ENCODE measurements at places on chromosomes 2 and 18. TPM values are rescaled to one million over a fixed set of nuclear protein-coding genes. Genes with fewer than 3 reads are reported as not detected.
A peak's percentile ranks its signal among the peaks of the same experiment; 100 is the strongest.

DNA sequence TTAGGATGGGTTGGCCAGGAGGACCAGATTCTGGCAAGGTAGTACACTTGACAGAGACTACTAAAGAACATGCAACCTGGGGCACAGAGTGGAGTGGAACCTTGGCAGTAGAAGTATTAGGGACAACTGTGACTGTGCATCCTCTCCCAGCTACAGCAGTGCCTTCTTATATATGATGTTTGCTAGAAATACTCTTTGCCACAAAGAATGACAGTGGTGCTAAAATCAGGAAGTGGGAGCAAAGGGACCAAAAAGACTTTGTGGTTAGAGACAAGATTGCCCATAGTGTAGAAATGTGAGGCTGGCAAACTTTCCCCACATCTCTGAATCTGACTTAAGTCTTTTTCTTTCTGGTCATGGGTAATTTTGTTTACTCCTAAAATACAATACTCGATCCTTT is 9.4 kb upstream of the SLC38A11 start:
- no peak for DNase-seq

DNA sequence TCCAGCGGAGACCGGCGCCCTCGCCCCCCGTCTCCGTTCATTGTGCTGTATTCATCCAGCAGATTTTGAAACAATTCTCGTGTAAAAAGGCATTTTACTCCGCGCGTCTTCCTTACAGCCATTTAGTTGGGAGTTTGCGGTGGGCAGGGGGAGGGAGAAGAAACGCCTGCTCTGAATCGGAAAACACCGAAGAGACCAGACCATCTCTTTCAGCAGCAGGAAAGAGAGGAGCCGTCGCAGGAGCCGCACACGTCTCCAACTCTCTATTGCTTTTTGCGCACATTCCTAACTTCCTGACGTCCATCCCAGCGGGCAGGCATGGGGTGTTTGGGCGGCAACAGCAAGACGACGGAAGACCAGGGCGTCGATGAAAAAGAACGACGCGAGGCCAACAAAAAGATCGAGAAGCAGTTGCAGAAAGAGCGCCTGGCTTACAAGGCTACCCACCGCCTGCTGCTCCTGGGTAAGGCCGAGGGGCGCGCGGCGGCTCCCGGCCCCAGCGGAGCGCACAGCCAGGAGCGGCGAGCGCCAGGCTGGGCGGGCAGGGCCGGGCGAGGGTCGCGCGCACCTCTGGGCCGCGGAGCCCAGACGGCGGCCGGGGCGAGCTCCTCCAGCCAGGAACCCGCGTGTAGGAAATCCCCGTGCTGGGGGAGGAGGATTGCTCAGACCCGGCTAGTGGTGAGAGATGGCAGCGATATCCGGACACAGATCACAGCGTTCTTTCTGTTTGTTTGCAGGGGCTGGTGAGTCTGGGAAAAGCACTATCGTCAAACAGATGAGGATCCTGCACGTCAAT is 63.2 kb downstream of the GNAL start:
- DNase-seq, result no peak

RAB31 gene
- 36.6 TPM for total RNA-seq

TUBA3E gene
- total RNA-seq, result not detected

GRCh38 chr18:79919089-79919488 is 32.4 kb downstream of the SLC66A2 start:
- no peak for DNase-seq

TUBB8B gene
- total RNA-seq, result 5.3 TPM

GKN1 gene
- not detected for total RNA-seq

TEKT4 gene
- not detected for total RNA-seq

SLC23A3 gene
- total RNA-seq, result not detected

DNA sequence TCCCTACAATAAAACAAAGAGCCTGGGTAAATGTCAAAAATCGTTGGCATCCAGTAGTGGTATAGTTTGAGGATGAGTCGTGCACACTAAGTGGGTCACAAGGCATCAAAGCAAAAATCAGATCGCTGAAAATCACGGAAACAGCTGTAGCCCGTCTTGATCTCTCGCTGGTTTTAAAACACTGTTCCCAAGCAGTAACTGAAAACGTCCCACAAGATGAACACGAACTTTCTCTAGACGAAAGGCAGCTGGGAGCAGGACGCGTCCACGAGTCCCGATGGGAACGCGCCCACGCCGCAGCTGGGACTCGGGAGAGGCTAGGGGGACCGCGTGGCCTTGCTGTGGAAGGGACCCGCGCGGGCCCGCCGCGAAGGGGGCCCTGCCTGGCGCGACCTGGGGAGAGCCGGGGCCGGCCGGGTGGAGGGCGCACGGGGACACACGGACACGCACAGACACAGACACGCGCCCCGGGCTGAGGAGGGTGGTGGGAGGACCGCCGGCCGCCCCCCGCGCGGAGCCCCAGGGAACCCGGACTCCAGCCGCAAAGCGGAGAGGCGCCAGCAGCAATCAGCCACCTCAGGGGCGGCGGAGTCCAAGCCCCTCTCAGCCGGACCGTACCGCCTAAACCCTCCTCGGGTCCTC is 651 bp downstream of the STK17B start:
- DNase-seq, result no peak

GRCh38 chr2:72129681-72130340 is 17.9 kb downstream of the CYP26B1 start:
- peak; percentile 71 for DNase-seq

DNA sequence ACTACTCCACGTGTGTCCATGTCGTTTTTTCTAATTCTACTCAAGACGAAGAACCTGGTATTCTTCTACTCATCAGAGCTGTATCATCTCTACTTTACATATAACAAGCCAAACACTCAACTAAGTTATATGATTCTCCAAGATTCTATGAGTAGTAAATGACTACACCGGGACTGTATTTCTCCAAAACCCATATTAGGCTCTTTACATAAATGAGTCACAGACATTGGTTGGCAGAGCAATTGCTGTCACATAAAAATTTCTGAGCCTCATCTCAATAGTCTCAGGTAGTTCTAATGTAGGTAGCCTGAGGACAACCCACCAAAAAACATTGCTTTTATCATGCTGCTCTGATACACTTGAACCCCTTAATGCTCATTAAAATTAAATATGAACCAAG is 1092.3 kb upstream of the NXPH2 start:
- no peak for DNase-seq

HOXD9 gene
- total RNA-seq, result 10.6 TPM

DNA sequence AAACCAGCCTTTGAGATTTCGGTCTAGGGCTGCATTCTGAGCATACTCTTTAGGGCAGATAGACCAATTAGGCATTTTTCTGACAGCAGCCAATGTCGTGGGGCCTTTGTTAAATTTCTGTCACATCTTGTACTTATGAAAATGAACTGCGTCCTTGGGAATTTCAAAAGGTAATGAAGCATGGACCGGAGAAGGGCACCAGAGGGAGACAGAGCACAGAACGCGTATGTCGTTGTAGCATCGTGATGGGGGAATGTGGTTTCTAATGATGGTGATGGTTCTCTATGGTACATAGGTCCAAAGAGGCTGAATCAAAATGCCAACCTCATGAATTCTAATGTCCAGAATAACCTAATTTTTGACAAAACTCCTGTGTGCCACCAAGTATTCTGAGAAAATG is 483.9 kb upstream of the CRIM1 start:
- DNase-seq, result no peak

PLEK gene
- total RNA-seq, result not detected

DNA sequence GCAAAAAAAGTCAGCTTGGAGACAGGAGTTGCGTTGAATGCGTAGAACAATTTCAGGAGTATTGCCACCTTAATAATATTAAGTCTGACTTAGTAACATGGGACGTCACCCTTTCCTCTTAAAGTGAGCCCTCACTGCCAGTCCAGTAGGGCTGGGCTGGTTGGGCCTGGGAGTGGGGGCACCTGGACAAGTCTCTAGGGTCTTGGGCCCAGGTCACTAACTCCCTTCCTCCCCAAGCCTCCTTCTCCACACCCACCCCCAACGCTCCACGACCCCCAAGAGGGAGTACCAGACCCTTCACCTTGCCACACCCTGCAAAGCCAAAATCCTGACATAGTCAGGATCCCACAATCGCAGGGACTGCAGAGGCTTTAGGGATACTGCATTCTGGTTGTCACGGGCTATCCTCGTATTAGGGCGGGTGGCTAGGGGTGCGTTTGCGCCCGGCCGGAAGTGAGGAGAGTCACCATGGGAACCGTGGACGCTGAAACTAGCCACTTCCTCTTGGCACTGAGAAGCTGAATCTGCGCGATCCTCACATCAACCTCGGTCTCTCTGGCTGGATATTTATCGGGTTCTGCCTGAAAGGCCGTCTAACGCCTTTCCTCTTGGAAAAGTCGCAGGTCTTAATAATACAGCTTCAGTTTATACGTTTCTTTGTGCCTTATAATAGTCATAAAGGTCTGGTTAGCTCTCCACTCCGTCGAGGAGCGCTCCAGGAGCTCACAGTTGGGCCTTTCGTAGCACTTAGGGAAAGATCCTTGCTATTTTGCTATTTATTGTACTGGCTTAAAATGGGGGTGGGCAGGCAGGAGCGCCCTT is 10.3 kb upstream of the CXXC1 start:
- DNase-seq, result peak; percentile 67

- no peak for DNase-seq
Observed at GRCh38 chr2:19943189-19943588, 41.4 kb upstream of the TTC32 start.

- no peak for DNase-seq
Observed at GRCh38 chr18:74698881-74699280, 101.2 kb downstream of the ZNF407 start.

DNA sequence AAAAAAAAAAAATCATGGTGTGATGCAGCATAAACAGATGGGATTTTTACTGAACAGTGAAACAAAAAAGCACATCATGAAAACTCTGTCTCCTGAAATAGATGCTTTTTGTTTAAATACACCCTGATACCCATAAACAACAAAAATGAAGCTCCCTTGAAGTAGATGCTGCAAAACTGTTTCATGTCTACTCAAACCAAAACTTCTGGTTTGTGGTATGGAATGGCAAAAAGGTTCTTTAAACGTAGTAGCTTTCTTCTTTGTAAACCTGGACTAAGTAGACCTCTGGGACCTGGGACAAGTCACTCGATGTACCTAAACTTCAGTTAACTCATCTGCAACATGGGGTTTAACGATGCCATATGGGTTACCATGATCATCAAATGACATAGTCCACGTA is 64.4 kb upstream of the RAPH1 start:
- no peak for DNase-seq

CEP192 gene
- 13.4 TPM for total RNA-seq

GRCh38 chr2:127586746-127587295 is 51.3 kb downstream of the MYO7B start:
- no peak for DNase-seq

GRCh38 chr2:240560084-240560479 is at the start of gene DUSP28:
DUSP28 (plus strand) TSS chr2:240560357; CDS start chr2:240560685, 328 bp downstream.
- DNase-seq, result peak; percentile 84

DNA sequence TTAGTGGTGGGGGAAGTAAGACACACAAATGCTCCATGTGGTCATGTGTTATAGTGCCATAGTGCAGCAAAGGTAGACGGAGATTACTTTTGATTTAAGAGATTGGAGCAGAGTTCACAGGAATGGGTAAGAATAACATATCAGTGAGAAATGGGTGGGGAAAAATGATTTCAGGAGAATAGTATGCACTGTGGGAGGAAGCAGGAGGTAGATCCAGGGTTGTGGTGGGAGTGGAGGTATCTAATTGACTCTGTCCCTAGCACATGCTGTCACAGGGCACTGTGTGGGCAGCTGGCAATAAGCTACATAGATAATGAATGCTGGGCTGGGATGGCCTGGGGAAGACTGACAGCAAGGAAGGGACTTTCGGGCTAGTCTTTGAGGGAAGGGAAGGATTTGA is 65.3 kb downstream of the STAT1 start:
- no peak for DNase-seq

- DNase-seq, result no peak
Observed at GRCh38 chr18:63905361-63905760, 2.4 kb upstream of the SERPINB10 start.

DNA sequence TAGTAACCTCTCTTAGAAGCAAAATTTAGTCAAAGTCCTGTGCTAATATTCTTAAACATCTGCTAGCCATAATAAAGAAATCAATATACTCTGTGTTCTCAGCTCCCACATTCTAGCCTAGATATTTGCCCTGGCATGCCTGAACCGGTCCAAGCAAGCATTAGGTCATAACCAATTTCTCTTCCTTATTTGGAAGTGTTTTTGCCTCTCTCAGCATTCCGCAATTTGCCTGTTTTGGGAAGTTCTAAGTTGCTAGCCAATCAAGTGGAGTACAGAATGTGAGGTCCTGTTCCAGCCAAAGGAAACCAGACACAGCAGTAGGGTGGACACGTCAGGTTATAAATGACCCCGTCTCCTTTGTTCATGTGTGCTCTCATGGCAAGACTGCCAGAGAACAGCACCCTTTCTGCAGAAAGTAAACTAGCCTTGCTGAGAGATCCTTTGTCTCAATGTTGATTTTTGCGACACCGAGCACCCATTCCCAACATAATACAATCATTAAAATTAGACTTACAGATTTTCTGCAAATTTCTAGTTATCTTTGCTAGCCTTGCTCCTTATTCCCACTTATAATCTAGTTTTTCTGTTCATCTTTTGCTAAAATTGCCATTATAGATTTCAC is 13.0 kb upstream of the SULT1C4 start:
- no peak for DNase-seq

DNA sequence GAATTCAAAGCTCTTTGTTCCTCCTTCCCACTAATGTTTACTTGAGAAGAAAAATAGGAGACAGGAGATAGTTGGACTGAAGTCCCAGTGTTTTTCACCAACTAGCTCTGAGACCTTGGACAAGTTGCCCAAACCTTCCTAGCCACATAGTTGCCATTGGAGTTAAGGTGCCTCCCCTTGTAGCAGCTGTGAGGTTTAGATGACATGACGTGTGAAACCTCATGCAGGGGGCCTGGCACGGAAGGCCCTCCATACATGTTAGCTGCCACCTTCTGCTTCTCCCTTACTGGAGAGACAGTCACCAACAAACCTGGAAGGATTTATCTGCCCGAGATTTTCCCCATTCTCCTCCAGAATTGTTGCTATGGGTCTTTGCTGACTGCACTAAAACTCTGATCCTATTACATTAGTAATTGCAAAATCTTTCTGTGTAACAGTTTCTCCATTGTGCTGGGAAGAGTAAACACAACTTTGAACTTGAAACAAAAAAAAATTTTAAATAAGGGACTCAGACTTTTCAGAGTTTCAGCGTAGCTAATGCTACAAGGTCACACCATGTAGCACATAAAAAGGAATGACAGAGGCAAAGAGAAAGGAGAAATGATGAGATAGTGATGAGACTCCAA is 23.8 kb upstream of the CABYR start:
- no peak for DNase-seq

CNTNAP5 gene
- not detected for total RNA-seq

- no peak for DNase-seq
Observed at GRCh38 chr2:78093436-78093835, 571.3 kb upstream of the LRRTM4 start.

- no peak for DNase-seq
Observed at GRCh38 chr2:151260573-151261230, 961 bp downstream of the RBM43 start.

TFPI gene
- 41.1 TPM for total RNA-seq

- peak; percentile 62 for DNase-seq
Observed at GRCh38 chr2:66445925-66446871, 11.3 kb downstream of the MEIS1 start.

DNA sequence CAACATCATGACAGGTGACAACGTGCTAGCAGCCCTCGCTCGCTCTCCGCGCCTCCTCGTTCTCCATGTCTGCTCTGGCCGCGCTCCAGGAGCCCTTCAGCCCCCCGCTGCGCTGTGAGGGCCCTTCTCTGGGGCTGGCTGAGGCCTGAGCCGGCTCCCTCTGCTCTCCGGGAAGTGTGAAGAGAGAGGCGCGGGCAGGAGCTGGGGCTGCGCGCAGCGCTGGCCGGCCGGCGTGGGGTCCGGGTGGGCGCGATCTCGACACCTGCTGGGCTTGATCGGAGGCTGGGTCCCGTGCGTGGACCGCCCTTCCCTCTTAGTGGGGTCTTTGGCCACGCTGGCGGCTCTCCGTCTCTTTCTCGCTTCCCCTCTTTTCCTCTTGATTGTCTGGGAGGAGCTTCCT is 195.5 kb downstream of the ANKRD30BL start:
- DNase-seq, result no peak
